ENCODE measurements at places on chromosomes 13 and 19.

GRCh38 chr13:112079696-112080095 lies 12.7 kb downstream of the SOX1 start:
- no peak for DNase-seq

DNA sequence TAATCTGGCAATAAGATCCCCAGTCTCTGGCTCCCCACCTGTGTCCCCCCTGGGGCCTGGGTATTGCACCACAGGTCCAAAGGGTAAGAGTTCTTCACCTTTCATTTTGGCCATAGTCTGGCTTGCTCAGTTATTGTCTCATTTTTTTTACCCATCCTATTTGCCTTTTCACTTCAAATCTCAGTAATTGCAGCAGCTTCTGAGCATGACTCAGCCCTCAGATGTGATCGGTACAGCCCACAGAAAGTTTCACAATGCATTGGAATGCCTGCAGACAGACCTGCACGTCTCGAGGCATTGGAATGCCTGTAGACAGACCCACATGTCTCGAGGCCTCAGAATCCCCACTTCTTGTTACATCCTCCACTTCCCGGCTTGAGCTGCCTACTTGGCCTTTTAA lies 173.6 kb downstream of the NUFIP1 start:
- DNase-seq, result peak; percentile 11

GRCh38 chr13:24495151-24495729 lies 17.3 kb downstream of the PARP4 start:
- no peak for DNase-seq

- no peak for DNase-seq
These were observed 416.6 kb upstream of the ATXN8OS start for GRCh38 chr13:69690999-69691398.

- DNase-seq, result no peak
These were observed 9.7 kb upstream of the CERS1 start for GRCh38 chr19:18905513-18906236.

DNA sequence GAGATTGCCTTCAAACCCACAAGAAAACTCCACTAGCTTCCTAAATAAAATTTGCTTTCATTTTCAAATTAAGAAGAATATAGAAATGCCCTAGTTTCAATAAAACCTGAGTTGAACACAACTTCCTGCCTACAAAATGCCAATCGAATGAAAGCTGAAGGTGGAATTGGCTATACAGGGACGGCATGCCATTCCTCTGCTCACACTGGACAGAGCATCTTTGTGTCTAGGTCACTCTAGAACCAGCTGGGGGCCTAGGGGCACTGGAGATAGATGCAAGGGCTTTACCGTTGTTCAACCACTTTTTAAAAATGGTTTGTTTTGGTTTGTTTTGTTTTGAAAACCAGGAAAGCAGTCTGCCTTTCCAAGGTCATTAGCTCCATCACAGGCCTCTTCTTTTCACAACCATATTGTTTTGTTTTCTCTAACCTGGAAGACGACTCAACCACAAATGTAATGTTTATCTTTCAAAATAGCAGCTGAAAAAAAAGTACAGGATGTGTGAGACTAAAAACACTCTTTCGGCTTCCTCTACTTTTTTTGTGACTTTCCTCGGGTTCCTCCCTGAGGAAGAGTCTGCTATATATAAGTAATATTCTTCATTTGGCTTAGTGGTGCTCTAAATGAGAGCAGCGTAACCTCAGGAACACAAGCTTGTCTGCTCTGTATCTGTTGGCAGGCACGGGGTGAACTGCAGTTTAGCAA lies 11.9 kb upstream of the ITM2B start:
- no peak for DNase-seq

DNA sequence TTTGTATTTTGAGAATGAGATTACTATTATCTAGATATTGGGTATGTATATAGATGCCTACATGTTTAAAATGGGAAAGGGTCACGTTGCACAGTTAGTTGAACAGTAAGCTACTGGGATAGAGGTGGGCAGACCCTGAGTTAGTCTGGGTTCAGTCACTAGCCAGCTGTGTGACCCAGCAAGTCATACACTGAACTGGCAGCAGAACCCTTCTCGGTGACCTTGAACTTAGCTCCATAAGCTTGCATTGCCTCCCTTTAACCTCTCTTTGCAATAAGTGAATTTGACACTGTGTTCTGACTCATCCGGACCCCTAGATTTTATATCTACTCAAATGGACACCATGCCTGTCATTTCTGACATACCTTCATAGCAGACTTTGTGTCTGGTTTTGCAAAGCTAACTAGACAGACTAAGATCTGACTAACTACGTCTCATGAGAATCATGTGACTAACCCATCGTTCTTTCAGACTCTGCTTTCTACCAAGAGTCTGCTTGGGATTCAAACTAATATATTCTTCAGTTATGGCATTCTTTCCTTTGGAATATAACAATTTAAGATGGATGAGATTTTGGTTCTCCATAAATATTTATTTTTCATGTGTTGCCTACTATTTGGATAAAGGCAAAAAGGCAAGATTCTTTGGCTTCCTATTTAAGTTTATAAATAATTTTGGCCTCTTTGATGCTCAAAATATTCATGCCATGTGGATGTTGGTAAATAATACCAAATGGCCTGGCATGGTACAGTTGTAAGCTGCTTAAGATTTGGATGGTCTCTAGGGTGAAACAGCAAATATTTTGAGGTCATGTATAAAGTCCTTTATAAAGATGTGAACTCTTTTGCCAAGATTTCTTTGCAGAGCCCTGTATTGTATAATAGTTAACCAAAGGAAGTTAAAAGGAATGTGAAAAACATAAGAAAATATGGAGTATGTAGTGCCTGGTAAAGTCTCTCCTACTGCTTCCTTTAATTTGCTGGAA lies 159.3 kb downstream of the ITGBL1 start:
- DNase-seq, result no peak

DNA sequence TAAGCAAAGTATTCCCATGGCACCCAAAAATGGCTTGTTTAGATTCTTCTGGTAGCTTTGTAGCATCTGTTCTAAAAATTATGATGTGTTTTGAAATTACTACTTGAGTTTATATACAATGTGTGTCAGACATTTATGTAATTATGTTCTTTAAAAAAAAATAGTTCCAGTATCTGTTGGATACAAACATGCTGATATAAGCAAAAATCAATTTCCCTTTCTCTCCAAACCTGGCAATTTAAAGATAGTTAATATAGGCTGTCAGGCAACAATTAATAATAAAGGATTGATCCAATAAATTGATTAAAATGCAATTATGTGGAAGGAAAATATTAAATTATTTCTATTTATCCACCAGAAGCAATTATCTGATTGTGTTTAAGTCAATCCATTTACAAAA lies 41.7 kb downstream of the OXGR1 start:
- no peak for DNase-seq

GRCh38 chr19:6263306-6263705 lies 16.5 kb downstream of the MLLT1 start:
- DNase-seq, result no peak

DNA sequence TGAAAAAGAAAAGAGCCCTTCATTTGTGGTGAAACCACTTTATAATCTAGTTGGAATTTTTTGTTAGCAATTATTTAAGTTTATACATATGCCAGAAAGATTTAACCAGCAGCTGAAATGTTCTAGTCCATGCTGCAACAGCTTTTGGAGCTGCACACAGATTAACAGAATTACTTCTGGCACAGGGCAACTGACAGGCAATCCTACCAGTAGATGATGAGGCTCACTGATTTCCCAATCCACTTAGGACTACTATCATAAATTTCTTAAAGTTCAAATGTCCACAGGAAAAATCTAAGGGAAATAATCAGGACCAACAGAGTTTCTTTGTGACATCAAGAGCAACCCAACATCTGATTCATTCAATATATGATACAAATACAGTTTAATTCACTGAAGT lies 78.8 kb downstream of the CRYL1 start:
- DNase-seq, result no peak

- no peak for DNase-seq
These were observed 102.2 kb upstream of the EDNRB start for GRCh38 chr13:78020861-78021260.

DNA sequence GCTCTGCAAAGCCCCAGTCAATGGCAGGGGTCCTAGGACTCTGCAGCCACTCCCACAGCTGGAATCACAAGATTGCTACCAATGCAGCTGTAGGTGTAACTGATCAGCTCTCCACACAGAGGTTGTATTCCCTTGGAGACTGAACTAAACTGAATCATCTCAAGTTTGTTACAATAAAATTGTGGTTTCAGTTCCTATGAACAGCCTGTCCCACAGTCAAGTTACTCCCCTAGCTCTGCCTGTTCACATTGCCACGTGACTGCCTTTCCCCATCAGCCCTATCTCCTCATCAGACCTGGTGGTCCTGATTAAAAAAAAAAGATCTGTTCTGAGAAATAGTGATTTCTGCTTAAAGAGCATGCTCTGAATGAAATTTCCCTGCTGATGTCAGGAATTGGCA lies 287.9 kb upstream of the NBEA start:
- no peak for DNase-seq

DNA sequence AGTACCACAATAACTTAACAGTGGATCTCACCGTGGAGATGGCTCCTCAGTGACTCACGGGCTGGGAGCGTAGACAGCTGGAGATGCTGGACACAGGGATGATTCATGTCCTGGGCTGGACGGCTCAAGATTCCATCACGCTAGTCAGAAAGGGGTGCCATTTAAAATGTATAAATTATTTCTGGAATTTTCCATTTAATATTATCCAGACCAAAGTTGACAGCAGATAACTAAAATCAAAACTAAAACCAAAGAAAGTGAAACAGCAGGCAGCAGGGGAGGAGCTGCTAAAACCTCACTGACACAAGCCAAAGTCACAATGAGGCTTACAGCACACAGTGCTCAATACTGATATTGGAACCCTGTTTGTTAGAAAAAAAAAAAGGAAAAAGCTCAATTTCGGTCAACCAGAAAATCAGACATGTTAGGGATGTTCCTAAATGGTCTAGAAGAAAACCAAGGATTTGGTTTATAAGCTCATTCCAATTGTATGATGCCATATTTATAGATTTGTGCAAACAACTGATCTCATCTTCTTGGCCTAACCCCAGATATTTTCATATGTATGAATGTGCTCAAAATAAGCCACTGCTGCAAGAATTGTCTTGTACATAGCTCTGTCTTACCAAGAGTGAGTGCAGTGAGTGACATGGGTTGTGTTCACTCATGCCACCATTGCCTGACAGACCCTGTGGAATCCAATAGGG lies 111.8 kb downstream of the SACS start:
- DNase-seq, result no peak

DNA sequence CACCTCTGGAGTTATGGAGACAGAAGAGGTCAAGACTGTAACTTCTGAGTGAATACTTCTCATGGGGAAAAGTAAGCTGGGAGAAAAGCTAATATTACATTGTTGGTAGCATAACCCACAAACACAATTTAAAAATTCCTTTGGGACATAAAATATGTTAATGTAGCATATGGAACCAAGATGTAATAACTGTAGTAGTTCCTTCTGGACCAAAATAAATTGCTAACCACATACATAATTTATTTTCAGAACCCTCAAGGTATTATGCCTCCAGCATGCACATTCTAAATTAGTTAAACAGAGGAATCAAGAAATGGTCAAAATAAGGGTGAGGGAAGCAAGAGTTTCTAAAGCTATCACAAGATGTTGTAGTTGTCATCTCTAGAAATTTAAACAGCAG lies 4.8 kb upstream of the RNF17 start:
- no peak for DNase-seq

DNA sequence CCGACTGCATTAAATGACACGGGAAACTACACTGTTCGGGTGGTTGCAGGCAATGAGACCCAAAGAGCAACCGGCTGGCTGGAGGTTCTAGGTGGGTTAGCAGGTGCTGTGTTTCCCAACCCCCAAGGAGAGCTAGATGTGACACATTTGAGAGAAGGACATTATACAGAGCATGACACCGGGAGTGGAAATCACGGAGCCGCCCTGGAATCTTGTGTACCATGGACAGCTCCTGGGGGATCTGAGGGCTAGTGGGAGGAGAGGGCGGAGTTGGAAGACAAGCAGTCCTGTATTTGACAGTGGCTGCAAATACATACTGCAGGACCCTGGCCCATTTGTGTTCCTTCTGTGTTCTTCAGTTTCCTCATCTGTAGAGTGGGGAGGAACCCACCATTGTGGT lies 2.3 kb downstream of the CEACAM18 start:
- peak; percentile 25 for DNase-seq

DNA sequence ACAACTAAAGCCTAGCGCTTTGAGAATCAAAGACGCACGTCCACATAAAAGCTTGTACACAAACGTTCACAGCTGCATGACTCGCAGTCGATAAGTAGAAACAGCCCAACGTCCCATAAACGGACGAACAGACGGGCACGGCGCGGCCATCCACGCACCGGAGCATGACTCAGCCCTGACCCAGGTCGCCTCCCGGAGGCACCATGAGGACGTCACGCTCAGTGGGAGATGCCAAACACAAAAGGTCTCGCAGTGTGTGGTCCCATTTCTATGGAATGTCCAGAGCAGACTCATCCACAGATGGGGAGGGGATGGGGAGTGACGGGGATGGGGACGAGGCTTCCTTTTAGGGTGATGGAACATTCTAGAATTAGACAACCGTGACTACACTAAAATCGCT lies 9.4 kb downstream of the POLRMT start:
- DNase-seq, result no peak
